ENCODE measurements at places on chromosomes 5 and 9.

- ATAC-seq = no peak
Observed at GRCh38 chr5:83777856-83778255, 57.2 kb upstream of the HAPLN1 start.

GRCh38 chr9:130444565-130445221, at the start of gene ASS1:
TSS of gene ASS1 (plus strand) at chr9:130444961. CDS start at chr9:130452229, 7,268 bp downstream.
- peak; percentile 70 for ATAC-seq

GRCh38 chr5:171299228-171299627, 9.8 kb upstream of the TLX3 start:
- ATAC-seq = no peak

- no peak for ATAC-seq
Observed at GRCh38 chr5:41334221-41334620, 120.9 kb upstream of the C6 start.

DNA sequence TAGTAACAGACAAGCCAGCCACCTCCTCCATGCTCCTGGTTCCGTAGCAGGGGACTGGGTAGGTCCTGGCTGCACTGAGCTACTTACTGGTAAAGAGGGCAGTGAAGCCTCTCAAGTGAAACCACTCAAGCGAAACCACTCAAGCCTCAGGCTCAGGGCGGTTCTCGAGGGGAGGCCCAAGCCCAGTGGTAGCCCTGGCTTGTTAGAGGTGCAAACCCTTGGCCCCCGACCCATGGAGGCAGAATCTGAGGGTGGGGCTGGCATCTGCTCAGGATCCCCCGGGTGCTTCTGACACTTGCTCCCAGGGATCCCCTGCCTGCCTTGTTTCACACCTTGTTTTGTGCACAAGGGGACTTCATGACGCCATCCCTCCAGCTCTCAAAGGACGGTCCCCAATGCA, 76.5 kb upstream of the OLFM1 start:
- ATAC-seq = no peak
